ENCODE measurements at places on chromosomes 7 and 10.

- peak; percentile 39 for DNase-seq
These were observed 62.2 kb downstream of the SAMD9 start for GRCh38 chr7:93055543-93056107.

GRCh38 chr7:142548978-142549377 is 200.3 kb upstream of the PRSS1 start:
- no peak for DNase-seq

GRCh38 chr7:130891254-130892094 is 157.5 kb upstream of the KLF14 start:
- DNase-seq, result no peak

DNA sequence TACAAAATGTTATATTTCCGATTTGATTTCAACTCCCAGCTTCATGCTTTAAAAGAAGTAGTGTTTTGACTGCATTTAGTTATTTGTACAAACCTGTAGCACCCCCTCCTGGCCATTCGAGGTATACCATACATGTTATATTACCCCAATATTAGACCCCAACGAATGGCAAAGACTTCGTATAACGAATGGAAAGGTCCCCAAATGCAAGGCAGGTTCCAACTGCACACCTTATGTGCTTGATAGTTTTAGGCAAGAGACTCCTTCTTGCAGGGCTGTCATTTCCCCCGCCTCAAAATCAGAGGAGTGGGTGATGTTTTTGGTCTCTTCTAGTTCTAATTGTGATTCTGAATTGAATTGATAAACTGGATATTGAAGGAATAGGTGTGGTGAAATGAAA is 101.1 kb upstream of the TARP start:
- peak; percentile 44 for DNase-seq

- no peak for DNase-seq
These were observed 61.1 kb downstream of the VWA2 start for GRCh38 chr10:114300036-114300645.

- no peak for DNase-seq
These were observed 38.6 kb upstream of the SFRP5 start for GRCh38 chr10:97810446-97810845.

- no peak for DNase-seq
These were observed 95.5 kb downstream of the DIP2C start for GRCh38 chr10:593901-594457.

DNA sequence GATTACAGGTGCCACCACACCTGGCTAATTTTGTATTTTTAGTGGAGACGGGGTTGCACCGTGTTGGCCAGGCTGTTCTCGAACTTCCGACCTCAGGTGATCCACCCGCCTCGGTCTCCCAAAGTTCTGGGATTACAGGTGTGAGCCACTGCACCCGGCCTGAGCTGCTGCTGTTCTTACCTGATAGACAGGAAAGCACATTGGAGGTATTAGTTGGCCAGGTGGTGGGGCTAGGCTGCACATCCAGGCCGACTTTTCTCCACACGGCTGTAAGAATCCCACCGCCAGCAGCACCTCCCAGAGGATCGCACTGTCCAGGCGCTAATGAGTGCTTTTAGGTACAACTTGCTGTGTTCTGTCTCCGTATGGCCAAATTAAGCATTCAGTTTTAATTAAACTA is 112.6 kb downstream of the WDR37 start:
- no peak for DNase-seq

DNA sequence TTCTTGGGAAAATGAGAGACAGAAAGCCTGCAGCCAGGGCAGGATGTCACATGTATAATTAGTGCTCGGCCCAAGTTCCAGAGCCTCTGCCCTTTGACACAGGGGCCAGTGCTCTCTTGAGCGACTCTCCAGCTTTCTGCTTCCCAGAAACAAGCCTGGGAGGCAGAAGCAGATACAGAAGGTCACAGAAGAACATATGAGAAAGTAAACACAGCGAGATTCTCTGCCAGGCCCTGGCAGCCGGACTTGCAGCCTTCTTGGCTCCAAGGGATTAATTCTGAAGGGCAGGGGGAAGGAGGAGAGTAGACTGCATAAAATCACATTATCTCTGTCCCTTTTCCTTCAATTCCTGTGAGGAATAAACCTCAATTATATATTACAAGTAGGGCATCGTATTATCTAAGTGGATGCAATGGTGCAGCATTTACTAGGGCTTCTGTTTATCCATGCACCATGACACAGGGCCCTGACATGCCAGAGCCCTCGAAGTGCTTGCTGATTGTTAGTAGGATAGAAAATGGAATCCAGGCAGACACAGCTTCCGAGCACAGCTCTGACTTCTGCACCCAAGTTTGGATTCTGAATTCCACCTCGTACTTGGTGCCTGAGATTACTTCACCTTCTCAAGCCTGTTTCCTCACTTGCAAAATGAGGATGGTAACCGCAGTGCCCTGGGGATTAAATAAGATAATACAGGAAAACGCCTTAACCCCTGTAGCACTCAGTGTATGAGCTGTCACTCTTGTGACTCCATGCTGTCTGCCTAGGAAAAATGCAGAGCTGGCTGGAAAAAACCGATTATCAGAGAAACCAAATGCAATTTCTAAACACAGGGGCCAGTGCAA is 536.5 kb downstream of the TNS3 start:
- no peak for DNase-seq

- no peak for DNase-seq
These were observed 62.4 kb upstream of the DOCK1 start for GRCh38 chr10:126842836-126843235.

- no peak for DNase-seq
These were observed 115.4 kb downstream of the SDK1 start for GRCh38 chr7:3416453-3416852.

GRCh38 chr7:100147278-100147677 is 1.4 kb upstream of the LAMTOR4 start:
- no peak for DNase-seq

DNA sequence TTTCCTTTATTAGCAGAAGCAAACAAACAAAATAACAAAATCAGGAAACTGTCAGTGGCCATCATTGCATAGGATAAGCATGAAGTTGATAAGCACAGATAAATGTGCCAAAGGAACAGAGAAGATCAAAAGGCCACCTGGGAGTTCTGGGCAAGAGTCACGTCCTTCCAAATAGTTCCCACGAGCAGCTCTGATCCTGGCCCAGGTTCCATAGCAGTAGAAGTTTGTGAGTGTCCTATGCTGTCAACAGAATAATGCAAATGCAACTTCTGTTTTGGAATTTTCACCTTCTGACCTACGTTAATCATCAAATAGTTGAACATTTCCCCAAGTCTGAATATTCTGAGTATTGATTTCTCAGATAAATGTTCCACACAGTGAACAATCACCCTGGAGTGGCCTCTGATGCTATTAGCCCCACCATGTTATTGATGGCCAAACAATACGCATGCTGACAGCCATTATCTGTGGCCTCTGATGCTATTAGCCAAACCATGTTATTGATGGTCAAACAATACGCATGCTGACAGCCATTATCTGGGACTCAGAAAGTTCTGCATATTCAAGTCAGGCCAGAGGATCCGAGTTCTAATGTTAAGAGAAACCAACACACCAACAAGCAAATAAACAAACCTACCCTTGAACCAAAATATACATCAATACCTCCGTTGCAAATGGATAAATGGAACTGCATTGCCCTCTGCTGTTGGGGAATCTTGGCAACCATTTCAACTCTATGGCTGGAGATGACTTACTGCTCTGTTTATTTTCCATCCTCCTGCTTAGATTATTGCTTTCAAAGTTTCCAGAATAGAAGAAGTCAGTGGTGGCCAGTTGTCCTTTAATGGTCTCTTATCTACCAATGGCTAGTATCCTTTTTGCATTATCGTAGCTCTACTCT is 63.3 kb downstream of the MRC1 start:
- DNase-seq, result no peak

- DNase-seq, result no peak
These were observed 28.3 kb downstream of the PAX2 start for GRCh38 chr10:100773646-100774045.

All from CD4-positive, alpha-beta T cell treated with Interleukin-6 at 100 ng/mL for 8 hours (primary cell).